Ureter (tissue), 1 donor: ENCODE measurements at places on chromosomes 4 and X. TPM values are rescaled to one million over a fixed set of nuclear protein-coding genes. Genes with fewer than 3 reads are reported as not detected.

NR0B1 gene
- not detected for total RNA-seq

DNA sequence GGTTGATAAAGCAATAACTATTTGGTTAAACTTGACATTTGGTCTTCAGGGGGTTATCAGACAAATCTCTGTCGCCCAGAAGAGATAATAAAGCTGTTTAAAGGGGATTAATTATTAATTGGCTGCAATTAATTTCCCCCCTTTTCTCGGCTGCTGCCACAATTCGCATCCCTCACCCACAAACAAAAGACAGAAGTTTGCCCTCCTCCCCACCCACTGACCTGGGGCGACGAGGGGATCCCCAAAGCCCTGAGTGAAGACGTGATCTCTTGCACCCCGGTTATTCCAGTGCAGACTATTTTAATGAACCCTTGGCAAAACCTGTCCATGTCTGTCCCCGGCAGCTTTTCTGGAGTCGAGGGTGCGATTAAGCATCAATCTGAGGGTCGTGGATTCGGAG, 55.7 kb upstream of the TMEM33 start:
- DNase-seq, result no peak

DNA sequence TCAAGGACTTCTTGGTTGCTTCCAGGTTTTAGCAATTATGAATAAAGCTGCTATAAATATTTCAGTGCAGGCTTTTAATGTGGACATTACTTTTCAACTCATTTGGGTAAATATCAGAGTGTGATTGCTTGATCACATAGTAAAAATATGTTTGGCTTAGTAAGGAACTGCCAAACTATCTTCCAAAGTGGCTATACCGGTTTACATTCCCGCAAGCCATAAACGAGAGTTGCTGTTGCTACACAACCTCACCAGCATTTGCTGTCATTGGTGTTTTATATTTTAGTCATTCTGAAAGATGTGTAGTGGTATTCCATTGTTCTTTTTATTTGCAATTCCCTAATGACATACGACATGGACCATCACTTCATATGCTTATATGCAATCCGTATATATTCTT, 30.9 kb upstream of the SPOCK3 start:
- DNase-seq, result no peak

GRCh38 chr4:86498863-86499166, 95.3 kb upstream of the PTPN13 start:
- no peak for DNase-seq

AR gene
- 26.2 TPM for total RNA-seq
